ENCODE measurements at places on chromosomes 5 and 9. TPM values are rescaled to one million over a fixed set of nuclear protein-coding genes. Genes with fewer than 3 reads are reported as not detected.

- H3K4me3 ChIP-seq: no peak overlapping the region
- H3K4me1 ChIP-seq: peaks cover 3% of the 10 kb centered on the region
- no peak overlapping the region for H3K27ac ChIP-seq
- peaks cover 3% of the 10 kb centered on the region for H3K36me3 ChIP-seq
- no peak for DNase-seq
Measured at GRCh38 chr5:175621971-175622370, 35.9 kb upstream of the HRH2 start.

SPINK1 gene
- total RNA-seq: not detected

- no peak overlapping the region for H3K27ac ChIP-seq
- no peaks in the 10 kb centered on the region for H3K27me3 ChIP-seq
- no peak for DNase-seq
- H3K36me3 ChIP-seq: no peaks in the 10 kb centered on the region
- no peak overlapping the region for H3K4me3 ChIP-seq
Measured at GRCh38 chr5:133734916-133735315, 122.6 kb upstream of the FSTL4 start.

SV2C gene
- total RNA-seq: not detected

- no peak for DNase-seq
- H3K27ac ChIP-seq: no peak overlapping the region
- no peaks in the 10 kb centered on the region for H3K36me3 ChIP-seq
- no peaks in the 10 kb centered on the region for H3K27me3 ChIP-seq
- H3K4me3 ChIP-seq: no peak overlapping the region
- no peaks in the 10 kb centered on the region for H3K4me1 ChIP-seq
Measured at GRCh38 chr5:41371738-41372137, 138.7 kb downstream of the PLCXD3 start.

DNA sequence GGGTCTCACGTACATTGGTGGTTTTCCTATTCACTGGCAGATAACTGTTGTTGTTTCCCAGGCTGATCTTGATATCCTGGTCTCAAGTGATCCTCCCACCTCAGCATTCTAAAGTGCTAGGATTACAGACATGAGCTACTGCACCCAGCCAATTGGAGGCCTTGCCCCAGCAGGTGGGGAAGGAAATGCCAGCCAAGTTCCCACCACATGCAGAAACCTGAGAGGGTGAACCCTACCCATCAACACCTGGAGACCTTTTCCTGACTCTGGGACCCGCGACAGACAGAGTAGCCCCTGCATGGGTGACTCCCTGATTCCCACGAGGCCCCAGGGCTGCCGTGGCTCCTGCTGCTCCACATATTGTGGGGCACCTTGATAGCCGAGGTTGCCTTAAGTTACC, 107.7 kb downstream of the GDA start:
- H3K4me1 ChIP-seq: no peaks in the 10 kb centered on the region
- H3K27ac ChIP-seq: no peak overlapping the region
- no peaks in the 10 kb centered on the region for H3K36me3 ChIP-seq
- H3K27me3 ChIP-seq: peaks cover 39% of the 10 kb centered on the region
- no peak for DNase-seq
- H3K4me3 ChIP-seq: no peak overlapping the region

- peaks cover 77% of the 10 kb centered on the region for H3K36me3 ChIP-seq
- no peak for DNase-seq
- no peaks in the 10 kb centered on the region for H3K27me3 ChIP-seq
- no peak overlapping the region for H3K27ac ChIP-seq
- no peak overlapping the region for H3K4me3 ChIP-seq
- peaks cover 4% of the 10 kb centered on the region for H3K4me1 ChIP-seq
Measured at GRCh38 chr5:169724303-169725087, 87.4 kb downstream of the DOCK2 start.
